Amygdala (tissue), 56 donors: ENCODE measurements at places on chromosomes 16 and 17.

DNA sequence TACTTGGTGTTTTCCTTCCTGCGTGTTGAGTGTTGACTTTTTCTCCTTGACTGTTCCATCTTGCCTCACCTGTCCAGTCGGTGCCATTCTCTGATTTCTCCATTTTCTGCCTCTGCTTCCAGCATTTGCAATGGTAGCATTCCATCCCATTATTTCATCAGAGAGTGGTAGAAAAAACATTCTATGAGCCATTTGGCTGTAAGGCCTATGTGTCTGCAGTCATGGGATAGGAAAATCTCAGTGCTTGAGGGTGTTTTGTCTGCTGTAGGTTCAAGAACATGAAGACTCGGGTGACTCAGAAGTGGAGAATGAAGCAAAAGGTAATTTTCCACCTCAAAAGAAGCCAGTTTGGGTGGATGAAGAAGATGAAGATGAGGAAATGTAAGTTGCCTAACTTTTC is 2.7 kb downstream of the UTP18 start:
- DNase-seq, result no peak

DNA sequence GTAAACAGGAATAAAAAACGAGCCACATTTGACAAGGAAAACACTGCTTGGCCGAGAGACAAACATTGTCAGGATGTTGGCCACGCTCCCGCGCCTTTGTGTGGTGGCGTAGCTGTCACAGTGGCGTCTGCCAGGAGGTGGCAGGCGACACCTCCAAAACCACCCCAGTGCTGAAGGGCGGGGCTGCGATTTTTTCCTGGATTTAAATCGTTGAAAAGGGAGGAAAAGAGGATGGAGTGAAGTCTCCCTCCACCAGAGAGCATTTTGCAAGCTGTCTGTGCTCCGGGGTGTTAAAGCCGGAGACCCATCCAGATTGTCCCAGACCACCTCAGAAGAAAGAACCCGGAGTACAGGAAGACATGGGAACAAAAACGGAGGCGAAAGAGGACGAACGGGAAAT is 12.7 kb downstream of the MRM3 start:
- peak; percentile 24 for DNase-seq

DNA sequence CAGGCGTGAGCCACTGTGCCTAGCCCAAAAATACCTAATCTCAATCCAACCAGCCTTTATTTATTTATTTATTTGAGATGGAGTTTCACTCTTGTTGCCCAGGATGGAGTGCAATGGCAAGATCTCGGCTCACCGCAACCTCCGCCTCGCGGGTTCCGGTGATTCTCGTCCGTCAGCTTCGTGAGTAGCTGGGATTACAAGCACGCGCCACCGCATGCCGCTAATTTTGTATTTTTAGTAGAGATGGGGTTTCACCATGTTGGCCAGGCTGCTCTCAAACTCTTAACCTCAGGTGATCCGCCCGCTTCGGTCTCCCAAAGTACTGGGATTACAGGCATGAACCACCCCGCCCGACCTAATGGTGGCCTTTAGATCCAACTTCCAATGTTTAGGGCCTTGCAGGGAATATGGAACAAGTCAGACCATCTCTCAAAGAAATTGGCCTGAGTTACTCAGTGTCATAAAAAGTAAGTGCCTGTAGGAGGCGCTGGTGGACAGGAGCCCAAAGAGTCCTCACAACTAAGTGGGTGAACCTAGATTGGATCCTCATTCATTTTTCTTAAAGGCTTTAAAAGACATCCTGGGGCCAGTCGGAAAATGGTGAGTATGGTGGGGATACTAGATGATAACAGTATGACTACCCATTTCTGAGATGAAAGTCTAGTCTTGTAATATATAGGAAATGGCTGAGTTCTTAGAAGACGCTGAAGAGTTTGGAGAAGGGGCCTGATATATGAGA is 4.6 kb downstream of the ZSCAN10 start:
- DNase-seq, result no peak

DNA sequence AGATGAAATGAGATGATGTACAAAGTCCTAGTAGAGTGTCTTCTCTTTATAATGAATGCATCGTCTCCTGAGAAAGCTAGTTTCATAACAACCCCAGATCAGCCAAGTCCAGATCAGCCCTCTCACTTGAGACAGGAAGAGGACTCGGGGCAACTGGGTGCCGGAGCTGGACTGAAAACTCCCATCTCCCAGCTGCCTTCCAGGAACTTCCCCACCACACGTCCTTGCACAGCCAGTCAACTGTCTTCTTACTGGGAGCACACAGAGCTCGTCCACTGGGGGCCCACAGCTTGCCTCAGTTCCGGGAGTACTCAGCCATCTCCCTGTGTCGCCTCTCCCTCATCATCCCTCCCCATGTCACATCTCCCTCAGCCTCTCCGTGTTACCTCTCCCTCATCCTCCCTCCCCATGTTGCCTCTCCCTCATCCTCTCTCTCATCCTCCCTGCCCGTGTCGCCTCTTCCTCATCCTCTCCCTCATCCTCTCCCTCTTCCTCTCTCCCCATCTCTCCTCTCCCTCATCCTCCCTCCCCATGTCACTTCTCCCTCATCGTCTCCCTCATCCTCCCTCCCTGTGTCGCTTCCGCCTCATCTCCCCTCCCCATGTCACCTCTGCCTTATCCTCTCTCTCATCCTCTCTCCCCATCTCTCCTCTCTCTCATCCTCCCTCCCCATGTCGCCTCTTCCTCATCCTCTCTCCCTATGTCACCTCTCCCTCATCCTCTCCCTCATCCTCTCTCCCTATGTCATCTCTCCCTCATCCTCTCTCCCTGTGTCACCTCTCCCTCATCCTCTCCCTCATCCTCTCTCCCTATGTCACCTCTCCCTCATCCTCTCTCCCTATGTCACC is 22.4 kb upstream of the KCNH6 start:
- DNase-seq, result no peak
